Activated CD4-positive, alpha-beta T cell treated with anti-CD3 and anti-CD28 coated beads, Interleukin-2, amount 50 U/mL, for 4 hours (primary cell): ENCODE measurements at places on chromosomes 11 and 22.

GRCh38 chr22:30444632-30445437, 19.3 kb downstream of the MTFP1 start:
- DNase-seq = peak; percentile 22

DNA sequence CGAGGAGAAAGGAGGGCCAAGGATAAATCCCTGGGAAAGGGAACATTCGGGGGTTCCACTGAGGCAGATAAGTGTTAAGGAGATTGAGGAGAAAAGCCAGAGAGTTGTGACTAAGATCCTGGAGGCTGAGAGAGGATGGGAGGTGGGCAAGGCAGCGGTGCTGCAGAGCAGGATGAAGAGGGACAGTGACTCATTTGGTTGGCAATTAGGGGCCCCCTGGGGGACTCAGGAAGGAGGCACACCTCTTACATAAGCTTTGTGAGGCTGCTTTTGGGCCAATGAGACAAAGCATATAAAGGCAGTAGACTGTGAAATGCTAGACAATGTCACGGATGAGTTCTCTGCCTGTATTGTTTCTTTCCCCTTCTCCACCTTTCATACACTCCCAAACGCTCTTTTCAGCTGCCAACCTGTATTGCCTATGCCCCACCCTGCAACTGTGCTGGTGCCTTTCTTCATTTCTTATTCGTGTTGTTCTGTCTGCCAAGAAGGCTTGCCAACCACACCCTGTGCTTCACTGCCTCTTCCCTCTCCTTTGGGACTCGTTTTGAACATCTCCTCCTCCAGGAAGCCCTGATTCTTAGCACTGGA, 246.8 kb upstream of the KIRREL3 start:
- DNase-seq = no peak

DNA sequence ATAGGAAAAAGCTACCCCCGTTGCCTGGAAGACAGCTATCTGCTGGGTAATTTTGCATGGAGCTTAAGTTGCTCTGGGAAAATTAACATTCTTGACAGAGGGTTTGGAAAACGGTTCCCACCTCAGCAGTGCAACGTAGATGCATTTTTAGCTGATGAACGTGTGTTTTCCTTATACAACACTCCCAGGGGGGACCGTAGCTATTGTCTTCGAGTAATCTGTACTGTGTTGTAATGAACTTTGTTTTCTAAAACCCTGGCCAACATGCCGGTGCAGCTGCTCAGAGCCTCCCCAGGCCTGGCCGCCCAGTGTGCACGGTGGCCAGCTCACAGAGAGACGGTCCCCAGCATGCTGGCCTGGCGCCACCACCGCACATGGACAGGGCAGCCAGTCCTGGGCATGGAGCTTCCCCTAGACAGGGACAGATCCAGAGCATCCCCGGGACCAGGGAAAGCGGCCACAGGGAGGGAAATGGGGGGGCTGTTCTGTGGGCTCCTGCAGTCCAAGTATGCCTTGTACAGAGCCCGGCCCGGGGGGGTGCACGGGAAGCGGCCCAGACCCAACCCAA, 2.2 kb downstream of the TNNT3 start:
- no peak for DNase-seq

- no peak for DNase-seq
These were observed 71.0 kb downstream of the DKK3 start for GRCh38 chr11:11937433-11937832.

- DNase-seq = no peak
These were observed 14.9 kb upstream of the PRG2 start for GRCh38 chr11:57405271-57405860.

DNA sequence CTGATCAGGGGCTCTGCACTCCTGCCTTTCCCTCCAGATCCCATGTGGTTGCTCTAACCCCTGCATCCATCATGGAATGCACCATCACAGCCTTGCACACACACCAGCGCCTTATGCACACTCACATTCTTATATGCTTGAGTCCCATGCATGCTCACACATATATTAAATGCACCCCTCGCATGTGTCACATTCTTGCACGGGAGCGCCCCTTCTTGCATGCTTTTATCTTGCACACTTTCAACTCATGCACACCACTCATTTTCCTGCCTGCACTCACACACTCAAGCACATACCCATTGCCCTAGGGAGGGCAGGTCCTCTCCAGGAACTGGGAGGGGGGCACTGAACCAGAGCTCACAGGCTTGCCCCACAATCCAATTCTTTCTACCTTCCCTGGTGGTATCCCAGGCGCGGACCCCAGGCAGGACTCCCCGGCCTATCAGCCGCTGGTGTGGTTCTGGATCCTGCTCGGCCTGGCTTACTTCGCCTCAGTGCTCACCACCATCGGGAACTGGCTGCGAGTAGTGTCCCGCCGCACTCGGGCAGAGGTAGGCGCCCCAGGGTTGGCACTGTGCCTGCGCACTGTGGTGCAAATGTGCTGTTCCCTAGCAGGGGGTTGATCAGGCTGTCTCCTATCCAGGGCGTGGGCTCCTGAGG, 2.3 kb upstream of the CATSPERZ start:
- DNase-seq = no peak

DNA sequence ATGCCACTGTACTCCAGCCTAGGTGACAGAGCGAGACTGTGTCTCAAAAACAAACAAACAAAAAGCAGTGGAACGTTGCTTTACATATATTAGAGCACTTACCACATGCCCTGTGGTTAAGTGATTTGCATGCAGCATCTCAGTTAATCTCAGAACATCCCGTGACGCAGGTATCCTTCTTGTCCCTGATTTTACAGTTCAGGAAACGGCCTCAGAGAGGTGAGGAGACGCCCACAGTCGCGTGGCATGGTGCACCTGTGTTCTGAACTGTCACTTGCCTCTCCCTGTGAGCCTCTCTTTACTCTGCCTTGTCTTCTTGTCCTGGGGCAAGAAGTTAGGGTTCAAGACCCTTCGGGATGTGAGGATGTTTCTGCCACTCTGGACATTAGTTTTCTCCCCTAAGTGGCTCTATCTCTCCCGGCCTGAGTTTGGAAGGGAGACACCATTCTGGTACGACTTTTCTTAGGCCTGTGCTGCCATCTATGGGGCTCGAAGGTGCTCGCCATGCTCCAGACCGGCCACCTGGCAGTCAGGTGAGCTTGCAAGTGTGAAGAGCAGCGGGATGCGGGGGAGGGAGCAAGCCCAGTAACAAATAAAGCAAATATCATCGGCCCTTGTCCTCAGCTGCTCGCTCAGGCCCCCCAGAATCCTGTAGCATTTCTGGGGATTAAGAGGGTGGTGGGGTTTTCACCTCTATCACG, 25.6 kb downstream of the YWHAH start:
- peak; percentile 62 for DNase-seq

DNA sequence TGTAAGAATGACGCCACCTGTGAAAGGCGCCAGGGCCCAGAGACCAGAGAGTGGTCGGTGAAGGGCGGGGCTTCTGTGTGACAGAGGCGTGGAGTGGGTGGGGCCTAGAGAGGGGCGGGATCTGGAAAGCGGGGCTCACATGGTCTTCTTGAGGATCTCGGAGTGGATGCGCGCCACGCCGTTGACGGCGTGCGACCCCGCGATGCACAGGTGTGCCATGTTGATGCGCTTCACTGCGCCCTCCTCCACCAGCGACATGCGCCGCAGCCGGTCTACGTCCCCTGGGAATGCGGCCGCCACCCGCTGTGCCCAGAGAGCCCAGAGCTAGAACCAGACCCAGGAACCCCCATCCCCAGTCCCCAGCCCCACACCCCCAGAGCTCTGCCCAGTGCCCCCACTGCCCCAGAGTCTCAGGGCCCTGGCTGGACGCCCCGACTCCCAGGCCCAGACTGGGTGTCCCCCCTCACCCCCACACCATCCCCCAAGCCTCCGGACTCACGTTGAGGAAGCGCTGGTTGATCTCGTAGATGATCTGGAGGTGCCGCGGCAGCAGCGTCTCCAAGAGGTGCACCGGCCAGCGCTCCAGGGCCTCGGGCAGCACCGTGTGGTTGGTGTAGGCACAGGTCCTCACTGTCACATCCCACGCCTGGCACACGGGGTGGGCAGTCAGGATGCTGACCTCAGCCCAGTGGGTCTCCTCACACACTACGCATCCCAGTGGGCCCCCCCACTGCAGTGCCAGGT, 6.2 kb downstream of the PYGM start:
- DNase-seq = no peak
